ENCODE measurements at places on chromosomes 6 and 20.

GRCh38 chr6:87391334-87391733, 16.4 kb upstream of the CFAP206 start:
- DNase-seq, result peak; percentile 25

DNA sequence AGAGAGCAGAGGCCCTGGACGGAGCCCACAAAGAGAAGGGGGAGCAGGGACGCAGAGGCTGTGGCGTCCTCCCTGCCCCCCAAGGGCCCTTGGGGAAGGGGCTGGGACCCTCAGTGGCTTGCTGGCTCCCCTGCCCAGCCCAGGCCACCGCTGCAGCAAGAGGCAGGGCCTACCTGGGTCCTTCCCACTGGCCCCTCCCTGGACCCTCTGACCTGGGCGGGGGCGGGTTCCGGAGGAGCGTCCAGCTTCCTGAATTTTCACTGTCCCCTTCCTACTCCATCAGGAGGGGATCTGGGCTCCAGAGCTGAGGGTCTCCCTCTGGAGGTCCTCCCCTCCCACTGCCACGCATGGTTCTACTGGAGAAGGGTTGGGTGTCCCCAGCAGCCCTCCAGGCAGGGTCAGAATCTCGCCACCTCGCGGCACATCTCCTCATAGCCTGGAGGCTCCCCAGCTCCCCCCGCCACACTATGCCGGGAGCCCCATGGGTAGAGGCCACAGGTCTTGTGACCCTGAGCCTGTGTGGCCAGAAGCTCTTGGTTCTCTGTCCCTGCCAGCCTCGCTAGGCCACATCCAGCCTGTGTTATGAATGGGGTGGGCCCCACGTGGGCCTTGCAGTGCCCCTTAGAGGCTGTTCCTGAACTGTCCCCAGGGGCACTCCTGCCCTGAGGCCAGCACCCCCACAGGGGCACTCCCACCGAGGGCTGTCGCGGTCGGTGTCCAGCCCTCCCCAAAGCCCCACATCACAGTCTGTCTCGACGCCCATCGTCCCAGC, 1.0 kb upstream of the SOX18 start:
- DNase-seq, result no peak

- DNase-seq, result no peak
Observed at GRCh38 chr20:40970218-40970617, 58.4 kb upstream of the TOP1 start.

GRCh38 chr6:169044381-169045230, 209.0 kb downstream of the THBS2 start:
- DNase-seq, result no peak

- DNase-seq, result no peak
Observed at GRCh38 chr6:162821102-162821501, 93.3 kb downstream of the PACRG start.
